Gastroesophageal sphincter (tissue), 4 donors: ENCODE measurements at places on chromosomes 1 and 21. TPM values are rescaled to one million over a fixed set of nuclear protein-coding genes. Genes with fewer than 3 reads are reported as not detected.

GRCh38 chr1:16118706-16119105 lies 37.2 kb downstream of the EPHA2 start:
- ATAC-seq: no peak

SPATA1 gene
- 1.2 TPM for total RNA-seq

GRCh38 chr21:42570362-42570761 lies 56.7 kb downstream of the SLC37A1 start:
- ATAC-seq: no peak

GRCh38 chr1:147567594-147568381 lies 26.5 kb downstream of the BCL9 start:
- ATAC-seq: no peak

DNA sequence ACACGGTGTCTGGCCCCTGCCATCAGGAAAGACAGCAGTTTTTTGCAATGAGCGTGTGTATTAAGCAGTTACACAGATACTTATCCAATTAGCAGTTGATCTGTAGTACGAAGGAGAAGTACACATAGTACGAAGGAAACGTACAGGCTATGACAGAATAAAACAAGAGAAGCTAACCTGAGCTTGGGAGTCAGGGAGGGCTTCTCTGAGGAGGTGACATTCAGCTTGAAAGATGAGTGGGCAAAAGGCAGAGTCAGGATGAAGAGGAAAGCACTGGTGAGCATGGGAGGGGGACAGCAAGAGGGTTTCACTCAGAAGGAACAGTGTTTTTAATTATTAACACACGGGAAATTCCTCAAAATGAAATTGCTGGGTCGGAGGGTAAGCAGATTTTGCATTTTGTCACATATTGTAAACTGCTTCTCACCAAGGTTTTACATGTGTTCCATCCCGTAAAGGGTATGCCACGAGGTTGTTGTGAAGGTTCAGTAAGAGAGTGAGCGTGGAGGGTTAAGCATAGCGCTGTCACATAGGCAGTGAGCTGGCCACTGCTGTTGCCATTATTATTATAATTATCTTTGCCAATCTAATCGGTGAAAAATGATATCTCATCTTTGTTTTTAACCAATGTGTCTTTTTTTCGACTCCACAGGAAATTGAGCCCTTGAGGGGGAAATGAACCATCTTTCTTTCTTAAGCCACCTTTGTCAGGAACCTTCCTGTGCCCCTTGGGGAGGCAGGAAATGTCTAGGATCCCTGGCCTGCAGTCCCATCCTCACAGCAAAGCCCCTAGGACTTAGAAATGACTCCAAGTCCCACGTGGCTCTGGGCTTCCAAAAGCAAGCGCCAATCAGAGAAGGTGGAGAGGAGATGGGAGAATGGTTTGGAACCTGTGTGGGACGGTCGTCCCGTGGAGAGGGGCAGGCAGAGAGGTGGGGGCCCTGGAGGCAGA lies 47.3 kb upstream of the POU3F1 start:
- no peak for ATAC-seq

DNA sequence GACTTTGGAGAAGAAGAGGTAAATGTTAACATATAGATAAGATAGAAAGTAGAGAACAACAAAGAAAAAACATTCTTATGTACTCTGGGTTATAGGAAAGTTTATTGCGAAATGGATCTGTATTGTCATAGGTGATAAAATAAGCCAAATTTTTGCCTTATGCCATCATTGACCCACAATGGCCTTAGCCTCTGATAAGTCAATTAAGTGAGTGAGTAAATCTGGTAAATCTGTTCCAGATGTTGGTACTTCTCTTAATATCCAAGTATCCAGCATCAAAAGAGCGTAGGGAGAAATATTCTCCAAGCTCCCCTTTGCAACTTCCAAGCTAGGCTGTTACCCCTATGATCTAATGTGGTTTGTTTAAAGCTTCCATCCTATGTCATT lies 38.3 kb upstream of the CLCA4 start:
- no peak for ATAC-seq

DNA sequence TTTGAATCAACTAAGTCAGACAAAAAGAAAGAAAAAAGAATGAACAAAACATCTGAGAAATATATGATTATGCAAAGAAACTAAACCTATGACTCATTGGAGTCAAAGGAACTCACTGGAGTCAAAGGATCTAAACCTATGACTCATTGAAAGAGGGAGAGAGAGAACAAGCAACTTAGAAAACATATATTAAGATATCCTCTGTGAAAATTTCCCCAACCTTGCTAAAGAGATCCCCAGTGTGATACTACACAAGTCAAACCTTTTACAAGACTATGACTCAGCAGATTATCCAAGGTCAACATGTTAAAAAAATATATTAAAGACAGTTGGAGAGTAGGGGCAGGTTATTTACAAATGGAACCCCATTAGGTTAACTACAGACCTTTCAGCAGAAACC lies 1538.3 kb downstream of the NCAM2 start:
- ATAC-seq: no peak

UMODL1 gene
- not detected for total RNA-seq

- ATAC-seq: no peak
Measured at GRCh38 chr1:118970451-118970850, 17.7 kb downstream of the TBX15 start.

ADCY10 gene
- not detected for total RNA-seq

DNA sequence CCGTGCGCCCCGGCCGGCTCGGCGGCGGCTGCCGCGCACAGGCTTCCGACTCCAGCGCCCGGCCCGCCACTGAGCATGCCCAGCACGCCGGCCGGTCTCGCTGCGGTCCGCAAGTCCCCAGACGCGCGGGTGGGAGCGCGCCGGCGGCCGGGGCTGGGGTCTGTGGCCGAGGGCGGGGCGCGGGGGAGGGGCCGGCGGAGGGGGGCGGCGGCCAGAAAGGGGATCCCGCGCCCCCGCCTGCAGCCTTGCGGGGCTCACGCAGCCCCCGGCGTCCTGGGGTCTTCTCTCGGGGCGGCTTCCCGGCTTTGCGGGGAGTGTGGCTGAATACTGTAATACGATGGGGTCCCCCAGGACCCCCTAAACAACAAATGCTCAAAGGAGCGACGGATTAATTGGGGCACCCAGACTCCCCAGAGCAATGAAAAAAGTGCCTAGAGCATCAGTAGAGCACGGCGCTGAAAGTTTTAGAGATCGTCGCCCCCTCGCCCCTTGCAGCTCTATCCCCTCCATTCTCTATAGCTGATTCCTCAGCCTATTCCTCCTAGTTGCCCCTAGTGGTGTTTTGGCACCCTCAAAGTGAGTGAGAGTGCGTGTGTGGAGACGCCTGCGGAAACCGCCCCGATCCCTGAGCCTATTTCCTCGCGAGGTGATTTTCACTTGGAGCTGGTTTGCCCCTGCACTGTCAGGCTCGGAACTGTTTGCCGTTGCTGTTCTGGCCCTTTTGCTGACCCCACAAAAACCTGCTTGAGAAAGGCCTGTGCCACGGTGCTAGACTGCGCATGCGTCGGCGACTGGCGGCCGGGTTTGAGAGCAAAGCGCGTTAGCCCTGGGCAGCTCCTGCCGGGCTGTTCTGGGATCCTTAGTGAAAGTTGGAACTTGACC lies at the start of gene VAV3:
TSS of gene VAV3 (minus strand) at position 71 of the 882 bp plus-strand sequence. CDS start 311 bp downstream, outside the sequence.
- ATAC-seq: peak; percentile 60

S100A7A gene
- not detected for total RNA-seq

DNA sequence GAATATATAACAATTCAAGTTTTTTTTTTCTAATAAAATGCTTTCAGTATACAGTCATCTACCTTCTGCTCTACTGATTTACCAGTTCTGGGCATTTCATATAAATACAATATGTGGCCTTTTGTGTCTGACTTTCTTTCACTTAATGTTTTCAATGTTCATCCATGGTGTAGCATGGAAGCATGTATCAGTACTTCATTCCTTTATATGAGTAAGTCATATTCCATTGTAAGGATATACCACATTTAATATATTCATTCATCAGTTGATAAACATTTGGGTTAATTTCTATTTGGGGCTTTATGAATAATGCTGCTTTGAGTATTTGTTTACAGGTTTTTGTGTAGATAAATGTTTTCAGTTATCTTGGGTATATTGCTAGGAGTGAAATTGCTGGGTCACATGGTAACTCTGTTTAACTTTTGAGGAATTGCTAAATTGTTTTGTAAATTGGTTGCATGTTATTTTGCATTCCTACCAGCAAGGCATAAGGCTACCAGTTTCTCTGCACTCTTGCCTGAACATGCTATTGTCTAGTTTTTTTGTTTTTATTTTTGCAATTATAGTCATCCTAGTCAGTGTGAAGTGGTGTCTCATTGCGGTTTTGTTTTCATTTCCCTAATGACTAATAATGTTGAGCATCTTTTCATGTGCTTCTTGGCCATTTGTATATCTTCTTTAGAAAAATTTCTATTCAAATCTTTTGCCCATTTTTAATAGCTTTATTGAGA lies 206.1 kb downstream of the TM2D1 start:
- no peak for ATAC-seq

- no peak for ATAC-seq
Measured at GRCh38 chr1:182217071-182217470, 155.6 kb upstream of the ZNF648 start.
